ENCODE measurements at places on chromosomes 16 and 17.

- DNase-seq = peak; percentile 61
Measured at GRCh38 chr17:66494023-66494803, 191.8 kb downstream of the PRKCA start.

DNA sequence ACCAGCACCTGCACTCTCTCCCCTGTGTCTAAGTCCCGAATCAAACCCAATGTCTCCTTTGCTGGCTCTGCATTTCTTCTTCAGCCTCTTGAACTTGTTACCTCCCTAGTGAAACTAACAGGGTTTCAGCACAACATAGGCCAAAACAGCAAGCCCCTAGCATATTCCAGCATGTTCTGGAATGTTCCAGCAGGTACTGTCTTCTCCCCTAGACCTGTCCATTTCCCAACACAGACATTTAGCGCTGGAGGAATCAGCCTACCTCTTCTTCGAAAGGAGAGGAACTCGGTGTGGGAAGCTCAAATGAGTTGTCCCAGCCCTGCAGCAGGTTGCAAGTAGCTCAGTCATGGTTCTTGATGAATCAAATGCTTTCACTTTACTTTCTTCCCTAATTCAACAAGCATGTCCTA lies 47.1 kb downstream of the LITAF start:
- no peak for DNase-seq

DNA sequence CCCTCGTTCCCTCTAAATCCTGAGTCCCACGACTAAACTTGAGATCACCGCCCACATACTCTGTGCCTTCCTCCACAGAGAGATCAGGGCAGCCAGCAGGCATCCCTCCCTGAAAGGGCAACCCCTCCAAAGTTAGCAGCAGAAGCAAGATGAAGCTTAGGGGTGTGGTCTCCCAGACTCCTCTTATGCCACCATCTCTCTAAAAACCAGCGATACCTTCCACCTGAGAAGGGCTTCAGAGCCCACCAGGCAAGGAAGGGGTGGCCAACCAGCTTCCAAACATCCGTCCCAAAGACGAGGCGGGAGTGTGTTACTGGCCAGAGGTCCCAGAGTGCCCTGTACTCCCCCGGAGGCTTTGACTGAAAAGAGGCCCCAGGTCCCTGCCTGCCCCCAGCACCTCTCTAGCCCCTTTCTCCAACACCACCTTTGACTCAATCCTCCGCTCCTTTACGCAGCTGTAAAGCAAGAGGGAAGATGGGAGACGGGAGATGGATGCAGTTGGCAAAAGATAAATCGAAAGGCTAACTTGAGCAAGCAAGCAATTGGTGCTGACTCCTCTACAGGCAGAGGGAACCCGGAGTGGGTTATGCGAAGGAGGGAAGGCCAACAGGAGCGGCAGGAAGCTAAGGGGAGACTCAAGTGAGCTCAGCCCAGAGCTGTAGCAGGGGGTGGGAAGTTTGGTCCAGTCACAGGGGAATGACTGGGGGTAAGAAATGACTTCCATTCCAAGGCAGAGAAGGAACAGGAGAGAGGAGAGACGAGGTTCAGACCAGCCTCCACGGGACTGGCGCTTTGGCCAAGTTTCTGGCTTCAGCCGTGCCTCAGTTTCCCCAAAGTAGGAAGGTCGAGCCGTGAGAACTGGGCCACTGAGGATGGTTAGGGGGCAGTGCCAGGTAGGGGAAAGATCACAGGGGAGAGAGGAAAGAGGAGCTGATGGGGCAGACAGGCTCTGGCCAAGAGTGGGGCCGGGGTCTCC lies 1.0 kb downstream of the ST3GAL2 start:
- DNase-seq = peak; percentile 74

GRCh38 chr16:47833771-47834170 lies 322.0 kb downstream of the ABCC12 start:
- DNase-seq = no peak

DNA sequence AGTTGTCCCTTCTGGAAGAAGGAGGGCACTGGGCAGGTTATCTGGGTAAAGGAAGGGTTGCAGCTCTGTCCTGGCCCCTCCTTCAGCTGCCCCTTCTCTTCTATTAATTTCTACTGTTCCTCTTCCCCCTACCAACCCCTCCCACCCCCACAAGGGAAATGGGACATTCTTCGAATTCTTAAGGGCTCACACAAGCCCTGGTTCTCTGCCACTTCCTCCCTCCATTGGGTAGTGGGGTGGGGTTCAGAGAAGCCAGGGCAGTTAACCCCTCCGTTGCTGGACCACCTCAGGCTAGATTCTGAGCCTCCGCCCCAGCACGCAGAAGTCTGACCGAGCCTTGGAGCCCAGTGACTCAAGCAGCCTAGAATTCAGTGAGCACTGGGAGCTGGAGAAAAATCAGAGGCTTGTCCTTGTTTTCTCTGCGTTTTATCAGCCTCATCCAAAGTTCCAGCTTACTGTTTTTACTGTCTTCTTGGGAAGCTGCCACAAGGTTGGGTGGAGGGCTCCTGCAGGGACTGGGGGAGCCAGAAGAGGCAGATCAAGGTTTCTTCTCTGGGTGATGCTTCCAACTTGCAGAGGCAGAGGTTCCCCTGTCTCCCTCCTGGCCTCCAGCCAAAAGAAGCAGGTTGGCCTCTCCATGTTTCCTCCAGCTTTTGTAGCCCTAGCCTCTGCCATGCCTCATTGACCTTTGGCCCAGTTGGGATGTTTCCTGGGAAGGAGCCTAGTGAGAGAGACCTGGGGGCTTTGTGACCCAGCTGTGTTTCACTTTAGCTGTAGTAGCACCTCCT lies 10.2 kb downstream of the LASP1 start:
- peak; percentile 96 for DNase-seq

GRCh38 chr17:1413281-1413791 lies 13.3 kb upstream of the YWHAE start:
- no peak for DNase-seq

DNA sequence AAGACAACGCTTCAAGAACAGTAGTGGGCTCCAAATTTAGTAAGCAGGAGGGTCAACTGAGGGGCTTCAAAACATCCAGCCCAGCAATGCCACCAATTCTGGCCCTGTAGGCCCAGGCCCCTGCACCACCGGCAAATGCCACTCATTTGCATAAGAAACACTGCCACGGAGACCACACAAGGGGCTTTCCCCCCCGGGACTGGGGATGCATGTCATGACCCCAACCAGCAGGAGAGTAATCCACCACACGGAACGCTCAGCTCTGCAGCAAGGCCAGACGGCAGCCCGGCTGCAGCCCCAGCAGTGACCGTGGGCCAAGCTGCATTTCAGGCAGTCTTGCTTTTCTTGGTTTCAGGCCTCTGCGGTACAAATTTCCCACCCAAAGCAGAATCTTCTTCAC lies 14.1 kb downstream of the TMEM11 start:
- DNase-seq = peak; percentile 72

- no peak for DNase-seq
Measured at GRCh38 chr17:14011036-14011692, 58.1 kb upstream of the COX10 start.

DNA sequence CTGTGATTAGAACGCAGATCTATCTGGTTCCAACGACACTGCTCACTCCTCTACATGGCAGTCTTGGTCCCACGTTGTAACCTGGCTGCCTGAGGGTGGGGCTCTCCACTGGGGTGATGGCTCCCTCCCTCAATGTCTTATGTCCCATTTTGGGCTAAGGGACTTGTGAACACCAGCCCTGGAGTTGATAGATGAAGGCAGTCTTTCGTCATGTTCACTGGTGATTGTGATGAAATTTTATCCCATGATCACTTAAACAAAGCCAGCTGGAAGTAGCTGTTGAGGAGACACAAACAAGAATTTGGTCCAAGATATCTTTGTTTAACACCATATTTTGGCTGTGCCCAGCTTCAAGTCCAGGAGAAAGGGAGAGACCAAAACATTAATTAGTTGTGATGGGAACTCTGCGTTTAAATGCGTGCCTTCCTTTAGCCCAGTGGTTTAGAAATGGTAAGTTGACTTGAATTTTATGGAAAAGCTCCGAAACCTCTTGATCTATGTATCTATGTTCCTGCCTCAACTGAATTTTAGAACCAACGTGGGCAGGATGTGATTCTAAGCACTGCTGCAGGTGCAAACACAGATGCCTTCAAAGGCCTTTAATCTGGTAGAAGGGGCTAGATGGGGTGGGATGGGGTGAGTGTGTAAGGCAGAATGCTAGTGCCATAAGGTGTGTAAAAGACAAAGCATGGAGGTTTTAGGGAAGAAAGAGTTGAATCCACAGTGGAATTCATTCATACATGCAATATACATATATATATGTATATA lies 186.8 kb upstream of the IRX3 start:
- no peak for DNase-seq

DNA sequence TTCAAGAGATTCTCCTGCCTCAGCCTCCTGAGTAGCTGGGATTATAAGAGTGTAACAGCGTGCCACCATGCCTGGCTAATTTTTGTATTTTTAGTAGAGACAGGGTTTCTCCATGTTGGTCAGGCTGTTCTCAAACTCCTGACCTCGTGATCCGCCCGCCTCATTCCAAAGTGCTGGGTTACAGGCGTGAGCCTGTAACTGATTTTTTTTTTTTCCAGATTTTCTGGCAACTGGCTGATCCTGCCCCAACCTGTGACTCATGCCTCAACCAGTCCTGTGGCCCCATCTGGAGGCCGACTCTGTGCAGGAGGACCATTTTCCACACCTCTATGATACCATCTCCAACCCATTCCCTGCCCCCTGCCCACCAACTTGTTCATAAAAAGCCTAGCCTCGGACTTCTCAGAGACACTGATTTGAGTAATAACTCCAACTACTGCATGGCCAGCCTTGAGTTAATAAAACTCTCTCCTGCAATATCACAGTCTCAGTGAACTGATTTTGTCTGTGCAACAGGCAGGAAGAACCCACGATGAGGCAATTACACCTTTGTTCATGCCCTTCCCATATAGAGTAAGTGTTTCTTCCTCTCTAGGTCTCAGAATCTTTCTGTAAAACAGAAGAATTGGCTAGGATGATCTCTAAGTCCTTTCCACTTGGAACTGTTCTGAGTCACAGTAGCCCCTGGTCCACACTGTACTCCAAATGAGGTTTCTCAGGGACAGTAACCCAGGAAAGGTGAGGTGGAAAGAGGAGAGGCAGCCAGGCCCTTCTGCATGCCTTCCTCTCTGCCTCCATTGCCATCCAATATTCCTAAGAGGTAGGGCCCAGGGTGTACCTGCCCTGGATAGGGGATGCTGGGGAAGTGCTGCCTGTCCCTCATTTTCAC lies 8.8 kb upstream of the CNOT1 start:
- DNase-seq = peak; percentile 83

- DNase-seq = no peak
Measured at GRCh38 chr16:78987666-78988065, 612.9 kb downstream of the MAF start.

DNA sequence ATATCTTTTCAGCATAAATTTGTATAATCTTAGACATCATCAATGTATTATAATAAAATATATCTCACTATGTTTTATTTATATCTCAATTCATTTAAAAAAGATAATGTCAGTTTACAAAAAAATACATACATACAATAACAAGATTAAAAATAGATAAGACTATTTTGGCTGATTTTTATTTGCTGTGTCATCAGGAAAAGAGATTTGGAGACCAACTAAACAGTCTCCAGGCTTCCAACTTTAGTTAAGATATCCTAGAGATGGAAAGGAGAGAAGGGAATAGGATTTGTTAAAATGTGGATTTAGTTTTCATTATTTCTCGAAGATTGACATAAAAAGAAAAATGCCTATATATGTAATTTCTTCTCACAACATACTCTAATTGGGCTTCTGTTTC lies 433.8 kb upstream of the TOM1L1 start:
- no peak for DNase-seq

DNA sequence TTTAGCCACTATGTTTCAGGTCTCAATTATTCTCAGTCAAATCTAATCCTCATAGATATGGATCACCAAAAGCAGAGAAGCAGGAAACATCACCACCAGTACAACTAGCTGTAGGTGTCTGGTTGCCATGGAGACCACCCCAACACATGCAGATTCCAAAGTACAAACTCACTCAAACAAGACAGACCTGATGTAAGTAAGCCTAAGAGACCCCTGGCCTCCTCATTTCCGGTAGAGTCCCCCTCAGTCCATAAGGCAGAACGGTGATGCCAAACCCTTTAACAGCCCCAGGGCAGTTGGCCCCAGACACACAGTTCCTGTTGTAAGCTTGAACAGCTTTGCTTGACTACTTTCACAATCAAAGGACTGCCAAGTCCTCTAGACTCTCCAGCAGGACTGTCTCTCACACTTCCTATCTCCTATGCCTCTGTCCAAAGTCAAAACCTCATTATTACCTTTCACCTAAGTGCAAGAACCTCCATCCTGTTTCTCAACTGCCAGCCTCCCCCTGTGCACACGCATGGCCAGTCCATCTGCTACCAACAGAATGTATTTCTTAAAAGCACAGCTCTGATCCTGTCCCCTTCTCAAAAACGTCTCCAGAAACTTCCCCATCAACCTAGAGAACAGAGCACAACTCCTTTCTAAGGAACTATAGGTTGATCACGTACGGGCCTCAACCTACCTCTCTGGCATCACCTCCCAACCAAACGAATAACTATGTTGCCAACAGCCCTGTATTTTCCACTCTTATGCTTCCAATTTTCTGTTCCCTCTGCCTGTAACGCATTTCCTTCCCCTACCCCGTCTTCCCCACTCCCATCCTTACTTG lies 23.9 kb downstream of the SLC39A11 start:
- DNase-seq = no peak

GRCh38 chr16:25007284-25007984 lies 7.7 kb downstream of the ARHGAP17 start:
- DNase-seq = no peak

- DNase-seq = peak; percentile 37
Measured at GRCh38 chr17:45729294-45729907, 54.7 kb upstream of the CRHR1 start.

- DNase-seq = peak; percentile 74
Measured at GRCh38 chr17:75642784-75643642, 9.8 kb downstream of the SMIM5 start.

- DNase-seq = no peak
Measured at GRCh38 chr17:66401364-66401763, 99.0 kb downstream of the PRKCA start.

- DNase-seq = no peak
Measured at GRCh38 chr16:769184-769784, 8.8 kb downstream of the MSLN start.

GRCh38 chr16:26396511-26397235 lies 670.1 kb upstream of the C16orf82 start:
- DNase-seq = no peak

GRCh38 chr17:66840061-66840460 lies 5.1 kb downstream of the CACNG5 start:
- no peak for DNase-seq
